ENCODE measurements at places on chromosomes 7 and 10.

- no peak for DNase-seq
Observed at GRCh38 chr7:114929570-114929969, 7.7 kb downstream of the MDFIC start.

- no peak for DNase-seq
Observed at GRCh38 chr10:94180576-94180975, 182.2 kb downstream of the NOC3L start.

DNA sequence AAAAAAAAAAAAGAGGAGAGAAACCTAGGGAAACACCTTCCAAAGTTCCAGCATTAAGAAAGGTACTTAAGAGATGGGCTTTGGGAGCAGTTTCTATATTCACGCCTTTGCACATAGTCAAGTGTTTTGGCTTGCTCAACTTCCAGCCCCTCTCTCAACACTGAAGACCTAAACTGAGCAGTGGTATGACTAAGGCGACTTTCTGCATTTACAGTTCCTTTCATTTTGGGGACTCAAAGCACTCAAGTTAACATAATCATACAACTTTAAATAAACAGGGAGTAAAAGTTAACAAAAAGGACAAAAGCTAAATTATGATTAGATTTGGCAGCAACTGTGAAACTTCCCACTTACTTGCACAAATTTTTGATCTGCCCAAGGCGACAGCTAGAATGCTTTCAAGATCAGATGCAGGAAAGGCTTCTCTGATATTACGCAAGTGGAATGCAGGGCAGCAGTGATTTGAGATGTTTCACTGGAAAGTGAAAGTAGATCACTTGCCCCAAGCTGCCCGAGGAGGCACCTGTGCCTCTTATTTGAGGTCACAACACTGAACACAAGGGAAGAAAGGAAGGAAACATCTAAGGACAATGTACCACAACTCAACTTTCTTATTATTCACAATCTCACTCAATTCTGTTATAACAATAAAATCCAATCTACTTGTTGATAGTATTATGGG lies 199.5 kb downstream of the SKAP2 start:
- DNase-seq: no peak

DNA sequence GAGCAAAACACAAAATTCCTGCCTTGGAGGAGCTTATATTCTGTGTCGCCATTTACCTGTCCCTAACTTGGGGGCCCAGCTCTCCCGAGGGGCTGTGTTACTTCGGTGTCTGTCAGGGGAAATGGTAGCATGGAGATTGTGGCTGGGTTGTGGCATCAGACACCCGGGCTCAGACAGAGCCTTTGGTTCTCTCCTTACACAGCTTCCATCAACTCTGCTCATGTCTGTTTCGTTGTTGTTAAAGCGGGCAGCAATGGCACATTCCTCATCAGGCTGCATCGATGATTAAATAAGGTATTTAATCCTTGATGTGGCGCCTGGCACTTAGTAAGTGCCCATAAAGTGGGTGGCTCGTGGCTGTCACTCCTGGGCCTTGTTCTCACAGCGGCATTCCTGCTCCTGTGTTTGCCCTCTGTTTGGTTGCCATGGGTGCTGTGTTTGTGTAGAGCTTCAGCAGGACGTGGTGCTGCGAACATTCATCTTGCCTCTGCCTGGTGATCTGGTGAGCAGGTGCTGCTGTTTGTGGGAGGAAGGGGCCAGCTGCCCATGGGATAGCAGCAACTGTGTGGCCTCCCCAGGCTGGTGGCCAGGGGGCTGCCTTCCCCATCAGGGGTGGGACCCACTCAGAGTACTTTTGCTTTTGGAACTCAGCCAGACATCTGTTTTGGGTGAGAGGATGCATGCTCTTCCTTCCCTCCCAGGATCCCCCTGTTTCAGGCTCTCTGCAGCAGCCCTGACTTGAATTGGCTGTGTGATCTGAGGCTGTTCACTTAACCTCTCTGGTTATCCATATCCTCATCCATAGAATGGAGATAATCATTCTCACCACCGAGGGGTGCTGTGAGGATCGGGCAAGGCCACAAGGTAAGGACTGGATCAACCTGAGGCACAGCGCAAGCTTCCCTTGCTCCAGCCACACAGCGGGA lies 207.2 kb upstream of the SVIL start:
- no peak for DNase-seq

DNA sequence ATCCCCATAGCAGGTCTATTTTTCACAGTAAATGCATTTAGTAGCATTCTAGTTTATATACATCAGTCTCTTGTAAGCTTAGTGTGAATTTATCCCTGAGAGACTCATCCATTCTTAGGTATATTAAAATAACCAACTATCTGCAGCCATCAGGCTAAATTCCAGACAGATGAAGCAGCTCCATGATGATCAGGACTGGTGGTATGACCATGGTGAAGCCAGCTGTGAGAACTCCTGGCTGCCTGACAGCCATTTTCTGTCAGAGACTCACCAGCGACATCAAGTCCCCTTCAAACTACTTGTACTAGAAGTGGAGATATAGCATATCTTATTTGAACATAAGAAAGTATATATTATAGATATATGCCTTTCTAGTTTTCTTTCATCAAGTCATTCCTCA lies 70.3 kb upstream of the GSDME start:
- no peak for DNase-seq

- DNase-seq: no peak
Observed at GRCh38 chr7:111744501-111745155, 182.3 kb upstream of the IMMP2L start.

DNA sequence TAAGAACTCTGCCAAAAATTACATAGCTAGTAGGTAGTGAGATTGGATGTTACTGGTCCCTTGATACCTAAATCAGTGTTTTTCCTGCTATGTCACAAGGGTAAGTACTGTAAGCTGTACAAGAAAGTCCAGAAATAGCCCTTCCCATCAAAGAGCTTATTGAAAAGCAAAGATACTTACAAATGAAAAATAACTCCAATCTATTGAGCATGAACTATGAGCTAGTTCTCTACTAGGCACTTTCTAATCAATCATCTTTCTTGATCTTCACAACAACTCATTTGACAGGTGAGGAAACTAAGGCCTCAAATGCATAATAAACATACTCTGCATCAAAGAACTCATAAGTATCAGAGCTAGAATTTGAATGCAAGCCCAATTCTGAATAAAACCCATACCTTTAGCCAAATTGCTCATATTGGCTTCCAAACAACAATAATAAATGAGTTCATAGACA lies 249.8 kb upstream of the TCF7L2 start:
- DNase-seq: no peak

DNA sequence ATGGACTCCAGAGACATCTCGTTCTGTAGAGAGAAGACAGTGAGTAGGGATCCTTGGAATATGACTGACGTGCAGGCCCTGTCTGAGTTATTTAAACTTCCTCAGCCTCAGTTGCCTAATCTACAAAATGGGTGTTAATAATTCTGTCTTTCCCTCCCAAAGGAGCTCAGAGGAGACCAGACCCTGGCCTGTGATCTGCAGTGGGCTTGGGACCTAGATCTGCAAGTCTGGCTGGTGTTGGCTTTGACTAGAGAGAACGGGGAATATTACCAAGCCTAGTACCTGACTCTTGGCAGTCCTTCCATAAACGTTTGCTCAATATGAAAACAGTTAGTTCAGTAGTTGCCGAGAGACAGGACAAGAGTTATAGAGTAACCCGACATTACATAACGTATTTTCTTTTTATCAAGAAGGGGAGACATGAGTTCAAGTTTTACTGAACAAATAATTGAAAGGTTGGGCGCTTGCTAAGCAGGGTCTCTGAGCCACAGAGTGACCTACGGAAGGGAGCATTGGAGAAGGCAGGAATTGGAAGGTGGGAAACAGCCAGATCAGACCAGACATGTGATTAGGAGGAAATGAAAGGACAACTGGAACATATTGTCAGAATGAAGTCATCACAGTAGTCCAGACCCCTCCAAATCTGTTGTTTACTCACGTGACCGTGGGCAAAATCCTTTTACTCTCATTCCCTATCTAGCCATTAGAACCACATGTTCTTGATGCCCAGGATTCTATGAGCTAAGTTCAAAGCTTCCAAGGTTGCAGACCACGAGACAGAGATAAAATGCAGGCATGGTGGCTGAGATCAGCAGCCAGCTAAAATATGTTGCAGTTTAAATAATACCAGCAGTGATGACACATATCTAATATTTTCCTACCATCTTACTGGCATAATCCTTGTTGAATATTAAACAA lies 10.9 kb upstream of the CYP3A4 start:
- DNase-seq: no peak

GRCh38 chr10:113443141-113443925 lies 109.5 kb upstream of the HABP2 start:
- DNase-seq: no peak

GRCh38 chr7:114082642-114083165 lies 163.9 kb upstream of the PPP1R3A start:
- no peak for DNase-seq

DNA sequence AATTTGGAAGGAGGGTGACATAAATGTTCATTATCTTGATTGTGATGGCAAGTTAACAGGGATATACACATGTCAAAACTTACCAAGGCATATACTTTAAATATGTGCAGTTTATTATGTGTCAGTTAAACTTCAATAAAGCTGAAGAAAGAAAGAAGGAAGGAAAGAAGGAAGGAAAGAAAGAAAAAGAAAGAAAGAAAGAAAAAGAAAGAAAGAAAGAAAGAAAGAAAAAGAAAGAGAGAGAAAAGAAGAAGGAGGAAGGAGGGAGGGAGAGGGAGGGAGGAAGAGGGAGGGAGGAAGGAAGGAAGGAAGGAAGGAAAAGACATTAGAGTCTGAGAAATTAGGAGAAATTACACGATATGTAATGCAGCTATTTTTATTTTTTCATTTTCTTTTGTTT lies 15.9 kb upstream of the GSTK1 start:
- DNase-seq: no peak

DNA sequence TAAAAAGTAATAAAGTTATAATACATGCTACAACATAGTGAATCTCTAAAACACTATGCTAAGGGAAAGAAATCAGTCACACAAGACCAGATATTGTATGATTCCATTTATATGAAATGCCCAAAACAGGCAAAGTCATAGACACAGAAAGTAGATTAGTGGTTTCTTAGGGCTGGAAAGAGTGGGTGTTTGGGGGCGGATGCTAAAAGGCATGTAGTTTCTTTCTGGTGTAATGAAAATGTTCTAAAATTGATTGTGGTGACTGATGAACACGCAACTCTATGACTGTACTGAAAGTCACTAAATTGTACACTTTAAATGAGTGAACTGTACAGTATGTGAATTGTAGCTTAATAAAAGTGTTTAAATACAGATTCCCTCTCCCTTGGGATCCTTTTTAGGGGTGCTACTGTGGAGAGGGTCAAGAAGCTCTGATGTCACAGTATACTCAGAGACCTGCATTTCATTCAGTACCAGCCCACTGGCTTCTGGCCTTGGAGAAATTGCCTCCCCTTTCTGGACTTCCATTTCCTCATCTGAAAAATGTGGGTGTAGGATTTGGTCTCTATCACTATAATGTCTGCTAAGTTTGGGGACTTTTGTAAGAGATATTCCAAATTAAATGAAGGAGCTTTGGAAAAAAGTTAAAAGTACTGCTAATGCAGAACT lies 46.4 kb downstream of the AOAH start:
- no peak for DNase-seq

DNA sequence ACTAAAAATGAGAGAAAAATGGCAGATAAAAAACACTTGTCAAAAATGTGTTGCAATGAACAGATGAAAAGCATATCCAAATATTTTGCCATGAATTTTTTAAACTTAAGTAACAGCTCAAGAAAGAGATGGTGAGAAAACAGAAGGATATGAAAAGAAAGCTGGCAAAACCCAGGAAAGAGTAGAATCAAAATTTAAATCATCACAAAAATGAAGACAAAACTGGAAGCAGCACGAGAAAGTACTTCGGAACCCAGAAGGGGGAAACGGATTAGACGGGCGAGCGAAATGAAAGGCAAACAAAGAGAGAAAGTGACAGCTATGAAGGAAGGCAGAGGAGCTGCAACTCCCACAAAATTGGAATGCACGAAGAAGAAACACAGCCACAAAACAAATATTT lies 60.2 kb downstream of the KCNH2 start:
- DNase-seq: no peak

GRCh38 chr10:63430091-63430998 lies 35.4 kb downstream of the JMJD1C start:
- DNase-seq: no peak

DNA sequence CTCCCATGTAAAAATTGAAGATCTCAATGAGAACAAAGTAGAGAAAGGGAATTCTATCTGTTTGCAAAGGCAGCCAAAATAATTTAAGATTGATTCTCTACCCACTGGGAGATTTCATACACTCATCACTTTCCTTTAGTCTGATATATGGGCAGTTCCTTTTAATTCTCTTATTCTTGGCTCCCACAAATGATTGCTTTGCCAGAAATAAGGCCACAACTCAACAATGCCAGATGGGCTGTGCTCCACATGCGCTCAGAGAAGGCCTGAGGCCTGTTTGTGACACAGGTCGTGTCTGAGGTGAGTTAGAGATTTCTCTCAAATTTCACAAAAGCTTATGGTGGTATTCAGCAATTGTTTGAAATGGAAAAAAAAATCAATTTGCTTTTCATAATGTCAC lies 501.9 kb upstream of the SEMA3D start:
- no peak for DNase-seq

- no peak for DNase-seq
Observed at GRCh38 chr10:78177491-78178185, 144.0 kb downstream of the RPS24 start.

DNA sequence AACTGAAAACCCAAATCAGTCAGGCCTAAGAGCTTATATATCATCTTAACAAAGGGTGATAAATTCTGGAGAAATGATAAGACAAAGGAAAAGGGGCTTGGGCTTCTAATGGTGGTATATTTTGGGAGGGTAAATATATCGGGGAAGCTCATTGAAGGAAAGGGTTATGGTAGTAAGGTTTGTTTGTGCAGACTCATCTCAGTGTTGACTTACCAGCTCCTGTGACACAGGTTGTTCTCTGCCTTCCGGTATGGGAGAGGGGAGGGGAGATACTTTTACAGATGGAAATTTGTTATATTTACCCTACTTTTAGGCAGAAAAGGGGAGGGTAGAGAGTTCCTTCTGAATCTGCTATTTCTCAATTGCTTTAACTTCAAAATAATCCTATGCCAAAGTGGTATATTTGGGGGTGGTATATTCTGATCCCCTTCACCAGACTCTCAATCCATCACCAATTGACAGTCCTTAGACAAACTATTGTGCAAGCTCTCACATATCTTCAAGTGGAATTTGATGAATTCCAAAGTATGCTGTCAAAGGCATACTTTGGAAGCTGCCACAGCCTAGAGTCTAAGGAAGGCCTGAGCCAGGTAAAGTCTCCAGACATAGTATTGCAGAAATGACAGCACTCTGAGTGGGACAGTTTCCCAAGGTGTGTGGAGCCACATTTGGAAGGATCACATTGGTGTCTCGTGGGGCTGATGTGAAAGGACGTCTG lies 13.3 kb upstream of the PAPSS2 start:
- DNase-seq: no peak

GRCh38 chr7:111401516-111401915 lies 160.8 kb downstream of the IMMP2L start:
- DNase-seq: no peak

Data from erythroblast (primary cell).